ENCODE measurements at places on chromosomes 4 and X.

GRCh38 chr4:136925203-136925602 is 607.1 kb downstream of the PCDH18 start:
- DNase-seq, result no peak

GRCh38 chr4:170128219-170128804 is 38.6 kb upstream of the AADAT start:
- no peak for DNase-seq

DNA sequence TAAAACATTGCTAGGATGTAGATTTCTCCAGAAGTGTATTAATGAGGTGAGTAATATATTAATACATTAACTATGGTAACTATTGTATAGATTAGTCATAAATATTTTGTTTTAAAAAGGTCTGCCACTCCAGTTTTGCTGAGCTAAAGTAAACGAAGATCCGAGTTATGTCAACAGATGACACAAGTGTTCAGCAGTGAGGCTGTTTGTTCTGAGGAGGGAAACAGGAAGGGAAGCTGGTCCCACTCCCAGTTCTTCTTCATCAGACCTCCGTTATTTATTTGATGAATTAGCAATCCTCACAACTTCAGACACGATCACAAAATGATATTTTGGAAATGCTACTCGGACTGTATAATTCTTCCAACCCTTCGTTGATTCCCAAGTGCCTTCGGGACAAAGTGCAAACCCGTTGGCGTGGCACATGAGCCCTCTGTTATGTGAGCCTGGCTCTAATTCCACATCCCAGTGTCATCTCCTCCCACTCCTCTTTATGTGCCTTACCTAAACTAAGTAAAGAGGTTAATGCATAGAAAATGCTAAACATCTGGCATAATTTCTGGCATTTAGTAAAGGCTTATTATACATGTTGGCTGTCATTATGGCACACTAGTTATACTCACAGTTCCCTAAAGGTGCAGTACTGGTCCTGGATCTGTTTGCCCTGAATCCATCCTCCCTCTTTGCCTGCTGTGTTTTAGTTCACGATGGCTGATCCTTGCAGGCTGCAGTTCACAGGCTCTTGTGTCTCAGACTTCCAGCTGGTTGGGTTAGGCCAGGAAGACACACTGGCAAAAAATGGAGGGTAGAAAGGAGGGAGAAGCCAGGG is 190.6 kb upstream of the LNX1 start:
- DNase-seq, result no peak

GRCh38 chrX:20729416-20729815 is 462.7 kb upstream of the RPS6KA3 start:
- DNase-seq, result no peak

DNA sequence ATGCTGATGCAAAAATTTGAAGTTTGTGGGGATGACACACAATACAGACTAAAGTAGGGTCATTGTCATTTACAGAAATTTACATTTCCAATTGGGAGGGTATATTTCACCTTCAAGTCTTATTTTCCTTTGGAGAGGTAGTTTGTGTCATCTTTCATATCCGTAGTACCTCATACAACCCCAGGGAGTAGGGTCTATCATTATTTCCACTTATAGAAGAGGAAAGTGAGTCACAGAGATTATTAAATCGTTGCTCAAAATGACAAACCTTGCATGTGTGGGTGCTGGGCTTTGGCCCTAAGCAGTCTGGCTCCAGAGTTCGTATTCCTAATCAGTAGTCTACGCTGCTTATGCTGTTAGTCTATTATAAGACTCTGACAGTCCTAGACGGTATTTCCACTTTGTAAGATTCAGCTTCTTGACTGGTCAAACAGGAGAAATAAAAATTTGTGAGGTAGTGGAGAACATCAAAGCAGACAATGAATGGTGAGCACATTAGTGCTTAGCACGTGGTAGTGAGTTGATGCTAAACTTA is 516.5 kb downstream of the PCDH7 start:
- DNase-seq, result no peak

- DNase-seq, result no peak
Measured at GRCh38 chr4:156672492-156673305, 298.9 kb downstream of the PDGFC start.

DNA sequence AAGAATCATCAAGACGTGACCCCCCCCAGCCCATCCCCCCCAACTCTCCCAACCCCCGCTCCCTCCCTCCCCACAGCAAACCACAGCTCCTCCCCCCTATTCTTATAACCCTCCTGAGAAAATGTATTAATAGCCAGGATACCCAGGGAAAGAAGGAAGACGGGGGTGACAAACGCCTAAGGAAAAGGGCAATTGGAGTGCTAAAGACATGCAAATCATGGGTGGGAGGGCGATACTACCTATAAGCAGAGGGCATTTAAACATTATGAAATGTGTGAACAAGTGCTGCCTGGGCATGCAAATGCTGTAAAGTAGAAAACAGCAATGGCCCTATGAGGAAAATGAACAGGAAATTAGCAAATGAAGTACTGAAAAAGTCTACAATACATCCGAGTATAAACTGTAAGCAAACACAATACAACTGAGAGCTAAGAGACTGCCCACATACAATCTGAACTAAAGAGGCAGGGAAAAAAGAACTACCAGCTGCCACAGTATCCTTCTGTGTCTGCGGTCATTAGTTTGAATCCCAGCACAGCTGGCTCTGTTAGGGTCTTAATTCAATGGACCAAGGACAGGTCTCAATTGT is 2.4 kb downstream of the CXXC4 start:
- no peak for DNase-seq
